Caudate nucleus (tissue), 63 donors: ENCODE measurements at places on chromosomes 1 and 21.

DNA sequence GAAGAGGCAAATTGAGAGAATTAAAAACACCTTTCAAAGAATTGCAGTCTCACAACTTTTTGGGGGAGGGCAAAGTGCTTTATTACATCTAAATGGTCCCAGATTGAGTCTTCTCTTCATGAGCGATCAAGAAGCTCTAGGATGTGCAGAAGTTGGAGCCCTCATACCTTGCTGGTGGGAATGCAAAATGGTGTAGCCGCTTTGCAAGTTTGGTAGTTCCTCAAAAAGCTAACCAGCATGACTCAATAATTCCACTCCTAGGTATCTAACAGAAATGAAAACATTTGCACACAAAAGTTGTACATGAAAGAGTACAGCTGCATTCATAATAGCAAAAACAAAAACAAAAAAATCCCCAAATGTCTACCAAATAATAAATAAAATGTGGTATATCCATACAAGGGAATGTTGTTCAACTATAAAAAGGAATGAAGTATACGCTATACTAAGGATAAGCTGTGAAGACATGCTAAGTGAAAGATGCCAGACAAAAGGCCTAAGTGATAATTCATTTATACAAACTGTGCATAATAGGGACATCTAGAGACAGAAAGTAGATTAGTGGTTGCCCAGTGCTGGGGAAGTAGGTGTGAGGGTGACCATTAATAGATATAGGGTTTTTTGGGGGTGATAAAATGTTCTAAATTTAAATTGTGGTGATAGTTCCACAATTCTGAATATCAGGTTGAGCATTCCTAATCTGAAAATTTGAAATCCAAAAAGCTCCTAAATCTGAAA, 55.2 kb downstream of the SELENOF start:
- no peak for DNase-seq

GRCh38 chr21:41928621-41929220, 25.1 kb downstream of the C2CD2 start:
- no peak for DNase-seq

DNA sequence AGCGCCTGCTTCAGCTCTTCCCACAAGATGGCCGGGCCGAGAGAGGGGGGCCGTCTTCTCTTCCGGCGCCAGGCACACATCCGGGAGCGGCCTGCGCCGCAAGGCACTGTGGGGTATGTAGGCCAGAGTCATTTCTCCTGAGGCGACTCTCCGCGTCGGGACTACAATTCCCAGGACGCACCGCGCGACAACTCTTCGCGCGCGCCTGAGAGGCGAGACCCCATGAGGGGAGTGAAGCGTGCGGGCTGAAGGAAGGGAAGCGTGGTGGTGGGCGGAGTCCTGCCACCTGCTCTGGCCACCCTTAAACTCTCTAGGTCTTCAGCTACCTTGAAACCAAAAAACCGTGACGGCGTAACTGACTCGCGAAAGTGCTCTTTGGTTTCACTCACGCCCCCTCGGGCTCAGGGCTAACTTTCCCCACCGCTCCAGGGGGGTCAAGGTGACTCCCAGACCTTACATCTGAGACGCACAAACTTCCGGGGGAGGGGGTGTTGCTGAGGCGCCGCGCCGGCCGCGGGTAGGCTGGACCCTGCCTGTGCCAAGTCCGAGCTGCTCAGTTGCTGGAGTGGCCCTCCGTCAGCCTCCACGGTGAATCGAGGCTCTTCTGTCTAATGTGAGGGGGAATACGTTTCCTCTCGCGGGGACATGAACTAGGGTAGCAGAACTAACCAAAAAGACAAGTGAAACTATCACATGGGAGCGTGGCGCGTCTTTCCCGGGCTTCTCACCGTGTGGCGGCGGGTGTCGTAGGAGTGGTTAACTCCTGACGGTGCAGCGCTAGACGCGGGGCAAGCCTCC, at the start of gene SERBP1:
SERBP1 (minus strand) TSS at position 45 of the 798 bp plus-strand sequence. CDS start 102 bp downstream, outside the sequence.
- peak; percentile 95 for DNase-seq

- DNase-seq = no peak
Measured at GRCh38 chr1:184023171-184023570, 14.4 kb downstream of the COLGALT2 start.

DNA sequence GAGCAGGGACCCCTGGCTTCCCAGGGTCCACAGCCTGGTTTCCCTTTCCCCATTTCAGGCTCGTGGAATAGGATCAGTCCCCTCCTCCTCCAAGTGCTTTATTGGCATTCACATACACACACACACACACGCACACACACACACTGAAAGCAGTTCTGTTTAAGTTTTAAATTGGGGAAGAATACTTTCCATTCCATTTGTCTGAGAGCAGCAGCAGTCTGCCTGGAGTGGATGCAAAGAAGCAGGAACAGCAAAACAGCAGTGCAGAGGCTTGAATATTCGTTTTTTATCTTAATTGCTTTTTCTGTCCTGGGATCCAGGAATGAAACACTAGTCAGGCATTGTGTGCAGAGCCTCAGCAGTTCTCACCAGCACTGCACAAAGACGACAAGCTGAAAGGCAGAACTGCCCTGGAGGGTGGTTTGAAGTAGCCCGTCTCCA, 7.1 kb downstream of the CYB561D1 start:
- no peak for DNase-seq

- DNase-seq = no peak
Measured at GRCh38 chr1:175514387-175514953, 228.9 kb downstream of the TNR start.

GRCh38 chr1:111571987-111572386, 47.6 kb upstream of the RAP1A start:
- DNase-seq = no peak

GRCh38 chr1:51433269-51433971, 85.6 kb downstream of the EPS15 start:
- DNase-seq = no peak

- no peak for DNase-seq
Measured at GRCh38 chr21:21324297-21324696, 326.1 kb downstream of the NCAM2 start.

DNA sequence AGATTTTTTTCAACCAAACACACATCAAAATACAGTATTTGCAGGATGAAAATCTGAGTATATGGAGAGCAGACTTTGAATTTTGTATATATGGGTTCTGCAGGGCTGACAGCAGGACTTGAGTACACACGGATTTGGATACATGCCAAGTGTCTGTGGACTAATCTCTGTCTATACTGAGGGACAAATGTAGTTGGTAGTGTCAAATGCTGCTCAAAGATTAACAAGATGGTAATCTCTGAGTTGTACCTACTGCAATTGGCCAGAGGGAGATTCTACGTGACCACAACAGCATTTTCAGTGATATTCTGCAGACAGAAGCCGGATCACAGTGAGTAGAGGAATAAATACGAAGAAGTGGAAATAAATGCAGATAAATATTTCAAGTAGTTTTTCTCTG, 43.4 kb downstream of the SHCBP1L start:
- DNase-seq = no peak

DNA sequence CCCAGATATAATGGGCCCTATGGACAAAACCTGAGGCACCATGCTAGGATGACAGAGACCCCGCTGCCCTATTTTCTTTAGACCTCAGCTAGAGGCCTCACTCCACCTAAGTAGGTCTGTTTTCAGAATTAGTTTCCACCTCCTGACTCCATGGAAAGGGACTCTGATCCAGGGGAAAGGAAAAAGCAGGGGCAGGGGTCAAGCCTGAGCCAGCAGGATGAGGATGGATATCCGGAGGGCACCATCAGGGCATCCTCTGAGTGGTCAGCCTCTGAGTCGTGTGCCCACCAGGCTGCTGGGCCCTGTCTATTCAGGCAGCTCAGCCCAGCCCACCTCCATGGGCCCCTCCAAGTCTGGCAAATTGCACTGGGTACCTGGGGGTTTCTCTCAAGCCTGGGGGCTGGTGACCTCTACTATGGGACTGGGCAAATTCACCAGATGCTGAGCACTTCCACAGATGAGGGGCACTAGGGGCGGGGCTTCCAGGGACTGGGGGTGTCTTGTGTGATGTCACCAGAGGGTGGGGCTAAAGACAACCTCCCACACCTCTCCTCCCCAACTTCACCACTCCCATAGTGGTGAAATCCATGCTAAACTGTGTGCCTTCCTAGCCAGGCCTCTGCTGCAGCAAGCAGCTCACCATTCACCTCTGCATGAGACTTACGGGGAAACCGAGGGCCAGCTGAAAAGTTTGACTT, 5.5 kb downstream of the PAQR7 start:
- no peak for DNase-seq

DNA sequence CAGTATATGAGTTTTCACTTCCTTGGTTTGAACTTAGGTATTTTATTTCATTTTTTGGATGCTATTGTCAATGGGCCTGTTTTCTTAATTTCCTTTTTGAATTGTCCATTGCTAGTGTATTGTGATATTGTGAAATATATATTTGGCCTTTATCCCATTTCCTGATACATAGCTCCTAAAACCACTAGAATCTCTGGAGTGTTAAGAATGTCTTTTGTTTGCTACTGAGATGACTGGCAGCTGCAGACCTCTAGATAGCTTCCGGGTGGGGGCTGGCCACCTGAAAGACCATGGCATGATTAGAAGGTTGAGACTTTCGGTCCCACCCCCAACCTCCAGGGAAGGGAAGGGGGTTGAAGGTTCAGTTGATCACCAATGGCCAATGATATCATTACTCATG, 245.4 kb downstream of the KCNJ6 start:
- DNase-seq = no peak

- no peak for DNase-seq
Measured at GRCh38 chr1:230174471-230175162, 107.6 kb downstream of the GALNT2 start.

DNA sequence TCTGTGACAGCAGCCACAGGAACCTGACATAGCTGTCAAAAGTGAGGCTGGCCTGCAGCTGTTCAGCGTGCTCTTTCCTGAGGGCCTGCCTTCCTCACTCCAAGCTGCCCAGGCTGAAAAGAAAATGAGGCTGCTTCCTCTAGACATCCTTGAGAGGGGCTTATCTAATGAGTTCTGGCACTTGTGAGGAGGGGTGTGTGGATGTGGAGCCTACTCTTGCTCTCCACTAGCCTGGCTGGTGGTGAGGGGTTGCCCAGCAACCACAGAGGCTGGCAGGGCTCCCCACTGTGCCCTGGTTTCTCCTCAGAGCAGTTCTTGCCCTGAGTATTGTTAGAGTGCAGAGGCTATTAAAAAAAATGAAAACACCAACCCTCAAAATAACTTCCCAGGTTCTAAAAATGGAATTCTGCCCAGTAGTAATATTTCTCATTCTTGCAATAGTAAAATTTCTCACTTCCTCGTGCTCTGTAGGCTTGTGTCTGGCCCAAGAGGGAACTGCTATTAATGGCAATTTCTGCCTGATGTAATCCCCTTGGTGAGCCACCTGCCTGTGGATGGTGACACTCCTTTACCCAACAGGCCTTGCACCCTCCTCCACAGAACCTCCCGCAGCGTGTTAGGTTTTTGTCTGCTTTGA, 52.6 kb upstream of the EPS8L3 start:
- DNase-seq = no peak

GRCh38 chr1:187909382-187909781, 1080.6 kb downstream of the PLA2G4A start:
- no peak for DNase-seq

GRCh38 chr1:157370698-157371097, 181.6 kb downstream of the FCRL5 start:
- DNase-seq = no peak

DNA sequence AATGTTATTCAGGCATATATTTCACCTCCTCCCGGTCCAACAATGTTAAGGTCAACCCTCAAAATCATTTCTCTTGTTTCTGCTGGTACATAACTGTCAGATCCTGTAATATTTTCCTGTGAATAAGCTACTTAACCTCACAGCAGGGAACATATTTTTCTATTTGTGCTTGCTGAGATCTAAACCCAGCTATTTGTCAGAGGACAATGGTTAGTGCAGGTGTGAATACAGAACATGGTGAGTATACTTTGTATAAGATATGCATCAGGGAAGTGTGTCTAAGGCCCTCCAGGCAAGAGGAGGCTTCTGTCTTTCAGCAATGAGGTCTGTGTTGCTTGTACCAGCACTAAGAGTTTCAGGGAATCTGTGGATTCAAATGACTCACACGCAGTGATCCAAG, 970.6 kb downstream of the NCAM2 start:
- DNase-seq = no peak

GRCh38 chr1:34824817-34825454, 32.1 kb downstream of the GJA4 start:
- no peak for DNase-seq

DNA sequence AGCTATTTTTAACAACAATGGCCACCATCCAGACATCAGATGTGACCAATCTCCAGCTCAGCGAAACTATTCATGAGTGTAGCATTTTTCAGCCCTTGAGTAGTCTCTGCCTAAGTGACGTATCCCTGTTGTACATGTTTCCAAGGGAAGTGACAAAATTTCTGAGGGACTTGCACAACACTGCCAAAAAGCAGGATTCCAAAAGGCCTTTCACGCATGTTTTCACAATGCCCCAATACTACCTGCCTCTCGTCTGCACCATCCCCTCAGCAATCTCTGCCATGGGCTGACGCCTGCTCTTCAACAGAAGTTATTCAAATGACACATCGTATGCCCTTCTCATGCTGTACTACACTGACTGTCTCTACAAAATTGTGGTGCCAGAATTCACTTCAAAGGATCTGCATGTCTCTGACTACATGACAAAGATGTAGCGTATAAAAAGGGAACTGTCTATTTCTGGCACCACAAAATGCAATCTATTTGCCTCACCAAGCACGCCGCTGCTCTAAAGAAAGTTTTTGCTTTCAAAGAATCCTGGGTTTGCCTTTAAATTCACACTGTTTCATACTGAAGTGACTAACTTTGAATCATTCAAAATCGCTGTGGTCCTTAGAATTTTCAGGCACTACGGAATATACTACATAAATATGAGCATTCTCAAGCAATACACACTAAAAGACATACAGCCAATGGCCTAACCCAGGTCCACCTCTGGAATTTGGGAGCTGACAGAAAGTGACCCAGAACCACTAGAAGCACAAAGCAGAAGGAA, 32.9 kb downstream of the JAK1 start:
- DNase-seq = no peak

DNA sequence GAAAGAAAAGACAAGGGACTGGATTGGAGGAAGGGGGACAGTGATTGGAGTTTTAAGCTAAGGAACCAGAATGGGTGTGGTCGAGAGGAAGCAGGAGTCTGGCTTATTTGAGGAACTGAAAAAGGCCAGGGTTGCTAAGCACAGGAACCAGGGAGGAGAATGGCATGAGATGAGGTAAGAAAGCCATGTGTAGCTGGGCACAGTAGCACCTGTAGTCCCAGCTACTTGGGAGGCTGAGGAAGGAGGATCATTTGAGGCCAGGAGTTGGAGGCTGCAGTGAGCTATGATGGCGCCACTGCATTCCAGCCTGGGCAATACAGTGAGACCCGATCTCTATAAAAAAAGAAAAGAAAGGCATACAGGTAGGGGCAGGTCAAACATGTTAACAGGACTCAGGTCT, 8.1 kb upstream of the KHDRBS1 start:
- DNase-seq = no peak
